ENCODE measurements at places on chromosomes 6 and 20. TPM values are rescaled to one million over a fixed set of nuclear protein-coding genes. Genes with fewer than 3 reads are reported as not detected.

The HCK gene
- not detected for total RNA-seq

The METTL24 gene
- 0.85 TPM for total RNA-seq

The ABHD16B gene
- not detected for total RNA-seq

The CCN6 gene
- total RNA-seq = not detected

The MOCS1 gene
- 28.2 TPM for total RNA-seq

The NRN1 gene
- total RNA-seq = under 0.01 TPM

The RNF114 gene
- total RNA-seq = 150 TPM

The FAXC gene
- total RNA-seq = 0.77 TPM

The FERMT1 gene
- total RNA-seq = 6.3 TPM

The VEGFA gene
- 811 TPM for total RNA-seq

The OGFR gene
- total RNA-seq = 40.3 TPM

The PTK6 gene
- not detected for total RNA-seq

The RHAG gene
- not detected for total RNA-seq

The HLA-DRA gene
- total RNA-seq = 0.38 TPM

The CFAP61 gene
- 0.19 TPM for total RNA-seq

The CLPSL2 gene
- total RNA-seq = not detected

The ZFP57 gene
- not detected for total RNA-seq

The C6orf132 gene
- total RNA-seq = 1.2 TPM

The SULF2 gene
- 3.5 TPM for total RNA-seq

The TMEM151B gene
- not detected for total RNA-seq

The SNAP91 gene
- total RNA-seq = not detected

The EMILIN3 gene
- total RNA-seq = not detected

The C6orf141 gene
- total RNA-seq = not detected

The C20orf144 gene
- total RNA-seq = 0.28 TPM

The OPRM1 gene
- total RNA-seq = not detected

The SLC13A3 gene
- 0.38 TPM for total RNA-seq

The NRSN2 gene
- total RNA-seq = 31.0 TPM

The PIGU gene
- total RNA-seq = 7.1 TPM

Data from regular cardiac myocyte (primary cell).